NK-92 treated with Interleukin-12 subunit alpha and Interleukin-12 subunit beta, amount 100 ng/mL, for 24 hours (cell line): ENCODE measurements at places on chromosomes 13 and 19.

- DNase-seq, result no peak
Measured at GRCh38 chr19:55482967-55483705, 1.9 kb upstream of the NAT14 start.

GRCh38 chr19:33649627-33650305 lies 28.0 kb downstream of the CHST8 start:
- DNase-seq, result no peak

DNA sequence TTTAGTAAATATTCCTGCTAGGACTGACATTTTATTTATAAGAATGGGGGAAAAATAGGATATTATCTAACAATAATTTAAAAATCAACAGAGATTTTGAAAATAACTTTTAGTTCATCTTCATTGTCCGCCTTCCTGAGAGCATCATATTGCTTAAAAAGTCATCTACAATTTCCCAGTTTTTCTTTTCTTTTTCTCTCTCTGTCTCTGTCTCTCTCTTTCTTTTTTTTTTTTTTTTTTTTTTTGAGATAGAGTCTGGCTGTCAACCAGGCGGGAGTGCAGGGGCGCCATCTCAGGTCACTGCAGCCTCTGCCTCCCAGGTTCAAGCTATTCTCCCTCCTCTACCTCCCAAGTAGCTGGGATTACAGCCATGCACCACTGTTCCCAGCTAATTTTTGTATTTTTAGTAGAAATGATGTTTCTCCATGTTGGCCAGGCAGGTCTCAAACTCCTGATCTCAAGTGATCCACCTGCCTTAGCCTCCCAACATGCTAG lies 276.3 kb downstream of the DACH1 start:
- no peak for DNase-seq

GRCh38 chr13:51849145-51850101 lies 4.4 kb upstream of the TMEM272 start:
- DNase-seq, result peak; percentile 39

- no peak for DNase-seq
Measured at GRCh38 chr19:8129061-8129618, 20.3 kb downstream of the FBN3 start.

- DNase-seq, result no peak
Measured at GRCh38 chr13:51856998-51857397, 4.8 kb upstream of the CCDC70 start.

DNA sequence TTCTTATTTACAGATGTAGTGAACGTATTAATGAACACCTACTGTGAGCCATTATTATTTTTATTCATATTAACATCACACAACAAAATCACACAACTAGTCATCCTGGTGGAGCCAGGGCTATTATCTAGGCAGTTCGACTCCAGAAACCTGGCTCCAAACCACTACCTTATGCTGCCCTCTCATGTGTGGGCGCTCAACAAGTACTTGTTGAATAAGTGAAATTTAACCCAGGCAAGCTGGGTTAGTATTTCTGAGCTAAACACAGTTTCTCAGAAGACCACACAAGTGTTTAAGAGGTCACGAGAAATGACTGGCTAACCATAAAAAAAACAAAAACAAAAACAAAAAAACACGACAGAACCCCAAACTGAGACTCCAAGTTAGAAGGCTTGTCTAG lies 33.6 kb downstream of the MZT1 start:
- no peak for DNase-seq

GRCh38 chr13:98223741-98224140 lies 46.7 kb upstream of the RNF113B start:
- no peak for DNase-seq

- DNase-seq, result no peak
Measured at GRCh38 chr13:113093580-113094409, 11.8 kb upstream of the F7 start.

DNA sequence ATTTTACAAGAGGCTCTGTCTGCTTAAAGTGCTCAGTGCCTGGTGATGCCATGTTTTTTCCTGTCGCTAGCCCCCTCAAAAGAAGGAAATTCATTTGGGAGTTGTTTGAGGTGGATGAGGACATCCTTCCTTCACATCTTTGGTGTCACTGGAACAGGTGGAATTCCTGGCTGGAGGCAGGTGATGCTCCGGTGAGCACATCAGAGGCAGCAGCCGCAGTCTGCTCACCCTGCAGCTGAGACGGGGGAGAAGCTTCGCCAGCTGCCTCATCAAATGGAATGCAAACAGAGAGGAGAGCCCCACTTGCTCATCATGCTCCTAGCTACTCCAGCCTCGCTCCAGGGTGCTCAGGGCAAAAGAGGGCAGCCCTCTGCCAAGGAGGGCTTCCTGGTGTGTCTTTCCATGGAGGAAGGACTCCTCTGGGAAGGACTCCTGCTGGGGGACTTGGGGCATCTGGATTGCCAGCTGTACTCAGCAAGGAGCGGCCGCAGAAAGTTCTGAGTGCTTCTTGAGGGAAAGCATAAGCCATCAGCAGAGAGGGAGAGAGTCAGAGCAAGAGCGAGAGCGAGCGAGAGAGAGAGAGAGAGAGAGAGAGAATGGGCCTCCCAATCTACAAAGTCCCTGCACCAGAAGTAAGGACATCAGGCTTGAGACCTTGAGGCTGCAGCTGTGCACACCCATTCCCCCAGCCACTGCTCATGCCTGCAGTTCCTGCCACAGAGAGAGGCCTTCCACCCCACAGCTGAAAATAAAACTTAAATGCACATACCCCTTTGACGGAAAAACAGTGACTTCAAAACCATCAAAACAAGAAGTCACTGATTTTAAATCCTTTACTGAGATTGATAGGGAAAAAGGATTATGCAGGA lies 74.3 kb upstream of the UBL3 start:
- no peak for DNase-seq

DNA sequence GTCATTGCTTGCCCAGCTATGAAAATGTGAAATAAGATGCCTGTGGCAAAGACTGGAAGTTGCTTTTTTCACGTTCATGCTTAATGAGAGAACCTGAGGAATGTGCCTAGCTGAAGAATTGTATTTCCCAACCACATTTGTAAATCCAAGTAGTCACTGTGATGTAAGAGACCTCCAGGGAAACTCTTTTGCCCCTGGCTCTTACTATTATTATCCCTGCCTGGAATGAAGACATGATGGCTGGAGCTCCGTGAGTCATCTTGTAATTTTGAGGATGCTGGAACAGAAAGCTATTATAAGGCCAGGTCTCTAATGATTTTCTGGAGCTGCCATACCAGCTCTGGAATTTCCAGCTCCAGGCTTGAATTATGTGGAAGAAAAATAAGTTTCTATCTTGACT lies 894.3 kb downstream of the DIAPH3 start:
- no peak for DNase-seq

DNA sequence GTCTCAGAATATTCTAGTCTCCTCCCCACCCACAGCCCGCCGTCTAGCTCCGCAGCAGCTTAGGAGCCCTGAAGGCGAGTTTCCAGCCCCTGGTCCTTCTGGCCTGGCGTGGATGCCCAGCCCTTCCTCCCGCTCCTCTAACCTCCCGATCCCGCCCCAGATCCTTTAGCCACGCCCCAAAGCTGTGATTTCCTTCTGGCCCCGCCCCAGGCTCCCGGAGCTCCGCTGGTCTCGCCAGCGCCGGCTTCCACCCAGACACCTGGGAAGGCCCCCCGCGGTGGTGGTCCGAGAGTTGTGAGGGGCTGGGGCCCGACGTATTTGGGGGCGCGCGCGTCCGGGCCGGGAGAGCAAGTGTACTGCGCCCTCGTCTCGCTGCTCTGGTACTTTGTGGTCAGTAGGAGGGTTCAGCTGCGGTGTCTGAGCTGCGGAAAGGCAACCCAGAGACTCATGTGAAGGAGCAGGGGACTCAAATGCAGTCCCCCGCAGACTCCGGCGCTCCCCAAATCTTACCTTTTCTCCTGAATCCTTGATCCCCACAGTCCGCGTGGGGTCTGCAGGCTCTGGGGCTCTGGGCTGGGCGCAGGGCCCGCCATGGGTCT lies at the start of gene CGB7:
TSS of gene CGB7 (minus strand) at position 114 of the 599 bp plus-strand sequence. CDS start 2,374 bp downstream, outside the sequence.
- no peak for DNase-seq

DNA sequence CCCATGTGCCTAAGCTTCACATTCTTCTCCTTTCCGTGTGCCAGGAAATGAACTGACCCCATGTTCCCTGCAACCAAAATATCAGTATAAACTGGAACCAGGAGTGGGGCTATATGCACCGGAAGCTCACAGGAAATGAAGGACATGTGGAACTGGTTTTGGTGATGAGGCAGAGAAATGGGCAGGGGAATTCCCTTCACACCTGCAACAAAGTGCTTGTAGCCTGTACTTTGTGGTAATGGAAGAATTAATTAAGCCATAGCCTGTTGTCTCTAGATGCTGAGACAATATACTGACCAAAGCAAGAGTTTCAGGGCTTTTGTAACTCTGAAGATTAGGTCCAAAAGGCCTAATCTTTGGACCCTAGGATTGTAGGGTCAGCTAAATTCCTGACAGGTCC lies 15.5 kb upstream of the UGGT2 start:
- DNase-seq, result no peak

DNA sequence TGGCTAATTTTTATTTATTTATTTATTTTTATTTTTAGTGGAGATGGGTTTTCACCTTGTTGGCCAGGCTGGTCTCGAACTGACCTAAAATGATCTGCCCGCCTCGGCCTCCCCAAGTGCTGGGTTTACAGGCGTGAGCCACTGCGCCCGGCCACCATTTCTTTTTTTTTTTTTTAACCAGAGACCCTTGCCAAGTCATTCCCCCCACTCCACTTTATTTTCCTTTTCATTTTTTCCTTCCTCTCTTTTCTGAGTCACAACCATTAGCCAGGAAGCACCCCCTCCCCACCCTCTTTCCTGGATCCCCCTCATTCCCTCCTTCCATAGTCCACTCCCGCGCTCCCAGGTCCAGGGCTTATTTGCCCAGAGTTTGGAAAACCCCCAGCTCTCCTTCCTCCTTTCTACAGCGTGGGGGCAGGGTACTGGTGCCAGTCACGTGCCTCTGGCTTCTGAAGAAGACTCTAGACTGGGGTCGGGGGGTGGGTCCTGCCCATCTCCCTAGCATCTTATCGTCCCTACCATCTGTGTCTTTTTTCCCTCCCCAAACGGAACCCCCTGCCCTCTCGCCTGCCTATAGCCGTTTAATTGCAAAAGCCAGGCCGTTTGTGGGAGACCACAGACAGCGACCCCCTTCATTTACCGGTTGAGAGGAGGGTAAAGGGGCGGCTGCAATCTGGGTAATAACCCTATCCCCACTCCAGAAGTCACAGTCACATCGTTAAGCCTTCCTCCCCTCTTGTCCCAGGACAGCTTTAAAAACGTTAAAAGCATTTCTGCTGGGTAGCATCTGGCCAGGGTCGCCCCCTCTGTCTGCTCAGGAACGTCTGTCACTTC lies 1.1 kb upstream of the CALR start:
- DNase-seq, result no peak

DNA sequence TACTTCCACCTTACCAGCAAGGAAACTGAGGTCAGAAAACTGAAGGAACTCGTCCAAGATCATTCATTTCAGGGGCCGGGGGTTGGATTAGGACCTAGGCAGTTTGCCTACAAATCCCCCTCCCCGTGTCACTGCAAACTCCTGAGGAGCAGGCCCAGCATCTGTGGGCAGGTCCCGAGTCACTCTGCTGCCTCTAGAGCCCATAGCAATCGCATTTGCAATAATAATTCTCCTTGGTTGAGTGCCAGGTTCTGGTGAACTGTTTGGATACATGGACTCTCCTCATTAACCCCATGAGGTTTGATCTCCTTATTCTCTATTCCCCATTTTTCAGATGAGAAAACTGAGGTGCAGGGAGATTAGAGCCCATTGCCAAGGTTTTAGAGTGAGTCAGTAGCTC lies 903 bp downstream of the PIN1 start:
- no peak for DNase-seq

- DNase-seq, result no peak
Measured at GRCh38 chr13:50128428-50128931, 113.2 kb downstream of the KCNRG start.

- DNase-seq, result peak; percentile 17
Measured at GRCh38 chr19:49113762-49114629, at the start of gene LIN7B. TSS of gene LIN7B (plus strand) at chr19:49114370. CDS start at chr19:49114405, 35 bp downstream.

DNA sequence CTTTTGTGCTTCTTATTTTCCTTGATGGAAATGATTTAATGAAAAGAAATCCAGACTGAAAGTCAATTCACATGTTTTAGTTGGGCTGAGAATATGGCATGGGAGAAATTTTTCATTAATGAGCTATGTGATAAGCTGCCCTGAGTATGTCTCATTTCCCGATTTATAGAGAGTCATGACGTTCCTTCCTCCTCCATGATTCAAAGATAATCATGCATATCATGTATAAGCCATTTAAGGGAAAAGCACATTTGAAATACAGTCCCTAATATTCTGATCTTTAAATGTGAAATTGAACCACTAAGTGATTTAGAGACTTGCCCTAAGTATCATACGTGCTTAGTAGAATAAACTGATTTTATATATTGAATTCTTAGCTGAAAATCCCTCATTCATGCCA lies 840.9 kb downstream of the PCDH17 start:
- DNase-seq, result no peak

DNA sequence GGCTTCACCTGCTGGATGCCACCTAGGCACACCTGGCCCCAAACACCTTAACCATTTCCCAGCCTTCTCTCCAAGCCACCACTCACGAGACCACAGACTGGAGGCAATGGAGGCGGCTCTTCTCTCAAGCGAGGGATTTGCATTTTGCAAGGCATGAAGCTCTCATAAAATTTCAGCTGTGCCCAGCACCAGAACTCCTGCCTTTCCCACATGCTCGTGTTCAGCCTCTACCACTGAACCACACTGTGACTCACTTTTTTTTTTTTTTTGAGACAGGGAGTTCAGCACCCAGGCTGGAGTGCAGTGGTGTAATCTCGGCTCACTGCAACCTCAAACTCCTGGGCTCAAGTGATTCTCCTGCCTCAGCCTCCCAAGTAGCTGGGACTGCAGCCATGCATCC lies 10.6 kb downstream of the NANOS3 start:
- DNase-seq, result no peak

GRCh38 chr13:100234006-100234405 lies 145.1 kb downstream of the PCCA start:
- no peak for DNase-seq

- DNase-seq, result no peak
Measured at GRCh38 chr13:34772881-34773280, 169.2 kb upstream of the NBEA start.

- no peak for DNase-seq
Measured at GRCh38 chr19:1783874-1784273, 28.2 kb downstream of the ATP8B3 start.

GRCh38 chr19:2922987-2923386 lies 21.8 kb downstream of the ZNF77 start:
- DNase-seq, result no peak

GRCh38 chr13:80726868-80727267 lies 385.9 kb upstream of the SPRY2 start:
- DNase-seq, result no peak

- peak; percentile 20 for DNase-seq
Measured at GRCh38 chr13:94419304-94419924, 60.1 kb downstream of the DCT start.
